ENCODE measurements at places on chromosomes 2 and 18.

- DNase-seq, result no peak
Measured at GRCh38 chr2:120291401-120292311, 39.0 kb downstream of the RALB start.

DNA sequence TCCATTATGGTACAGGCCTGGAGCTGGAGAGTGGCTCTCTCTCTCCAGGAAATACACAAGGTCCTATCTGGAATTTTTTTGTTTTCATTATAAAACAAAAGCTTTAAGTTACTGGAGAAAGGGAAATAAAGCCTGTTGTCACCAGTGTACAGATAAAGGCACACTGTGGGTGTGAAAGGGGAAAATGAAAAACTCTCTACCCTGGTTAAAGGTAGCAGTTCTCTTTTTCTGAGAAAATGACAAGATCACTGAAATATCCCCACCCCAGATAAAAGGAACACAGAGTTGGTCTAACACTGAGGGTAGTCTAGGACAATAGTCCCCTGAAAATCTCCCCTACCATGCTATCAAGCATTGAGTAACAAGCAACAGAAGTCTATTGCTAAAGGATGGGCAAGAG, 438.7 kb downstream of the MBD2 start:
- DNase-seq, result no peak

DNA sequence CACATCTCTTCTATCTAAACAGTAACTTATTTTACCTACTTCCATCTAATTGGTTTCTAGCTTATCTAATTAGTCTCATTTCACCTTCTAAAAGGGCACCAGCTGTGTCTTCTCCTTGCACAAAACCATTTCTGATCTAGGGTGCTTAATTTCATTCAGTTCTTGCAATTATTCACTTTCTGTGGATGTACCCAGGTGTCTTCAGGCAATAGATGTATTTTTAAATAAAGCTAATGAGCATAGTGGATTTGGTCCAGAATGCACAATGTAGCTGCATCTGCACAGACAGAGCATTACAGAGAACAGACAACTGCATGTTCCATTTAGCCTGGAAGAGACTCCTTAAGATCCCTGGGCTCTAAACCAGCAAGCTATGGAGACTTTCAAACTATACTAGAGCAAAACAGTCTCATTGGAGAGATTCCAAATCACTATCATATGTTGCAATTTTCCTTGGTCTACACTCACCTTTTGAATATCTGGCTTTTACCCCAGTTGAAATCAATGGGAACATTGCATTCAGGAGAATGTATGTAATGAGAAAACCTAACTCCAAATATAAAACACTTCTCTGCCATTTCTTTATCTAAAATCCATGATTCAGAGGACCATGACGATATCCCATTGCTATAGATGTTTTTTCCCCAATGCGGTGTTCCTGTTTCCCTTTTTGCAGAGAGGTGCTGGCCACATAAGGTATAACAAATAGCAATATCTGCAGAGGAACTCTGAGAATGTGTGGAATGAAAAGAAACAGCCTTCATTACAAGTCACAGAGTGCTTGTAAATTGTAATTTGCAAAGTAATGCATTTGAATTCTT, 3.5 kb upstream of the RFX8 start:
- no peak for DNase-seq

- no peak for DNase-seq
Measured at GRCh38 chr2:237228281-237228625, 142.6 kb downstream of the COPS8 start.

DNA sequence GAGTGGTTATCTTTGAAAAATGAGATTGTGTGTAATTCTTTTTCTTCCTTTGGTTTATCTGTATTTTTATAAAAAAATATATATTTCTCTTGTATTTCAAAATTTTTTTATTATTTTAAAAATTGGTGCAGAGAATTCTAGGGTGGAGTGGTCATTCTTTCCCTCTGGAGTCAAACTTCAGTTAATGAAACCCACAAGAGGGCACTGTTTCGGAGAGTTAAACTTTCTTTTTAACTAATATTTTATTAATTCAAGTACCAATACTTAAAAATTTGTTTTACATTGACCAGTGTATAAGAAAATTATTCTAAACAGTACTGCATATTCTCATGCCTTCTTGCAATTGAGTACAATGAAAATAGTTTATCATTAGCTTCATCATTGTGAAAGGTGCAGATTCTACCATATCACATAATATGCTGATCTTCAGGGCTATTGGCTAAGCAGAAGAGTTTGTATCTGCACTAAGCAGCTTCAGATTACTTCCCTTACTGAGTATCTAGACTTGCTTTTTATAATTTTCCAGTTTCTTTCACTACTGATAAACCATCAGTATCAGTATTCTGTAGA, 50.1 kb downstream of the HS1BP3 start:
- DNase-seq, result no peak

DNA sequence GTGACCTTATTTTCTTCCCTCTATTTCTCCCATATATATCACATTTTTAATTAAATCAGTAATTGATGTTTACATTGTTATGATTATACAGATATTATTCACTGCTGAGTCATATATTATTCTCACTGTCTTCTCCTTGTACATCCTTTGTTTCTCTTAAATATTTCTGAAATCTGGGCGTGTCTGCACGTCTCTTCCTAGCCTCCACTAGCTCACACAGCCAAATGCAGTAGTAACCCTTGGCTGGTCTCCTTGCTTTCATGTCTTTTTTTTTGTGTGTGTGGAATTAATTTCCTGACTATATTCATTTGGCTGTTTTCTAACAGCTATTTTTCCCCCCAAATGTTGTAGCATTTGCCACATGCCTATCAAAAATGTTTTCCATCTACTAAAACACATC, 15.8 kb downstream of the CCNYL1 start:
- DNase-seq, result no peak

DNA sequence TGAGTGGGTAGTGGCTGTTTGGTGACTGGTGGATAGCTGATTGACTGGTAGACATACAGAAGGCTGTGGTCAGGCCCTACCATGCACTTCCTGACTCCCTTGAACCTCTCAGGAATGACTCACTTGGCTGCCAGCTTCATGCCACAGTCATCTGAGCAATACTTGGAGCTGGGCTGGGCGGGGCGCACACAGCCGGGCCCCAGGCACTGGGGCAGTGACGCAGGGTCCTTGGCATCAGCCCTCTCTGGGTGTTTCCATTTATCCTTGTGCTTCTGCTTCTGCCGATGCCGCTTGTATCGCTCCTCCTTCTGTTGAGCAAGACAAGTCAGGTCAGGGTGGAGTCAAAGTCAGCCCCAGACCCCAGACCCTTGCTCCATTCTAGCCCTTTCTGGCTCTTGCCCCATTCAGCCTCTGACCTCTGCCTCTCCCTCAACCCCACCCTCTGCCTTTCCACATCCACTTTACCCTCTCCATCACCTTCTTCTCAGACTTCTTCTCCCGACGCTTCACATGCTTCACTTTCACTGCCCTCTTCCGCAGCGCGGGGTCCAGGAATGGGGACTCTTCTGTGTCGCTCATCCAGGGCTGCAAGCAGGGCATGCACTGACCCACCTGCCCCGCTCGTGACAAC, 3.0 kb upstream of the MBD1 start:
- DNase-seq, result no peak

GRCh38 chr2:17813010-17813741, 3.1 kb upstream of the MSGN1 start:
- DNase-seq, result no peak

DNA sequence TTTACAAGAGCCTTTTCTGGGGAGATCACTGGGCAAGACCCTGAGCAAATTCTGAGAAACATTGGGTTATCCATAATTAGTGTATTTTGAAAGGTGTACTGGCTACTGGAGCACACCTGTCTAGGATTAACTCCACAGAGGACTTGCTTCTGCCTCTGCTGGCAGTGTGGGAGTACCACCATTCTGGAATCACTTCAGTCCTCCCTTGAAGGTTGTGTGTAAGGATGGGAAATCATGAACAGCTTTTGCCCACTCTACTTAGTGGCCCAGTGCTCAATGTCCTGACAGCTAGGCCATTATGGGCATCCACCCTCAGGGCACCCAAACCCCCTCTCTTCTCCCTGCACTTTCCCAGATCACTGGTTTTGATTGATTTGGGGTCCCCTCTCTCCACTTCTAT, 8.1 kb upstream of the SANBR start:
- DNase-seq, result no peak

- no peak for DNase-seq
Measured at GRCh38 chr18:65827444-65827843, 76.6 kb downstream of the CDH7 start.

- DNase-seq, result no peak
Measured at GRCh38 chr2:160091381-160091780, 29.0 kb upstream of the PLA2R1 start.

DNA sequence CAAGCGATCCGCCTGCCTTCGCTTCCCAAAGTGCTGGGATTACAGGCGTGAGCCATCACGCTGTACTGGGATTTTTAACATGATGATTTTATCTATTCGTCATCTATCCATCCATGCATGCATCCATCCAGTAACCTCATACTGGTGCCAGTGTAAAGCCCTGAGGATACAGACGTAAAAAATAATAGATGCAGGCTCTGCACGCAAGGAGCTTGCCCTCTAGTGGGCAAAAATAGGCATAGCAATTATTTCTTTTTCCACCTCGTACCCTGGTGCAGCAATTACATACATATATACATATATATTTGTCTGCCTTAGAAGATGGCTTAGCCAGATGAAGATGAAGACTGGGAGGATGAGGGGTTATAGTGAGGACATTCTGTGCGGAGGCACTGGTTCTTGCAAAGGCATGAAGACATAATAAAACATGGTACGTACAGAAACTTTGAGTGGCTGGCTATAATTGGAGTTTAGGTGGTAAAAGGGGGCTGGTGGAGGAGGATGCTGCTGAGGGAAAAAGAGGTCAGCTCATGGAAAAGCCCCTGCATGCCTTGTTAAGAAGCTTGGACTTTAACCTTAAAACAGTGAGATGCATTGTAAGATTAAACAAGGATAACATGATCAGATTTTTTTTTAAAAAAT, 19.6 kb upstream of the RPIA start:
- no peak for DNase-seq

DNA sequence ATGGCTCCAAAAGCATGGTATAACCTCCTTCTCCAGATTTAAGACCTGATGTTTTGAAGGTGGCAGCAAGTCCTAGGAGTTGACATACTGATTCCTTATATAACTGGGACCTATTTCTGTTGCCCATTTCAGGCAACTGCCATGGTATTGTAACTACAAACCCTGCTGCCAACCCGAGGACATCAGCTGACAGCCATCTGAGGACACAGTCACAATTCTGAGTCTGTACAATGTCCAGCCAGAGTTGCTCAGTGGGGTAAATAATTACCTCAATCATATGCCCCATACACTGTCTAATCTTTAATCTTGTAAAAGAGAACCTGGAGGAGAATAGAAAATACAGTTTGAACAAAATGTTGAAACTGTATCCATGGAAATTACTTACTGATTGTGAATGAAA, 8.7 kb upstream of the GAREM2 start:
- DNase-seq, result no peak

GRCh38 chr18:7459851-7460770, 107.0 kb upstream of the PTPRM start:
- no peak for DNase-seq

DNA sequence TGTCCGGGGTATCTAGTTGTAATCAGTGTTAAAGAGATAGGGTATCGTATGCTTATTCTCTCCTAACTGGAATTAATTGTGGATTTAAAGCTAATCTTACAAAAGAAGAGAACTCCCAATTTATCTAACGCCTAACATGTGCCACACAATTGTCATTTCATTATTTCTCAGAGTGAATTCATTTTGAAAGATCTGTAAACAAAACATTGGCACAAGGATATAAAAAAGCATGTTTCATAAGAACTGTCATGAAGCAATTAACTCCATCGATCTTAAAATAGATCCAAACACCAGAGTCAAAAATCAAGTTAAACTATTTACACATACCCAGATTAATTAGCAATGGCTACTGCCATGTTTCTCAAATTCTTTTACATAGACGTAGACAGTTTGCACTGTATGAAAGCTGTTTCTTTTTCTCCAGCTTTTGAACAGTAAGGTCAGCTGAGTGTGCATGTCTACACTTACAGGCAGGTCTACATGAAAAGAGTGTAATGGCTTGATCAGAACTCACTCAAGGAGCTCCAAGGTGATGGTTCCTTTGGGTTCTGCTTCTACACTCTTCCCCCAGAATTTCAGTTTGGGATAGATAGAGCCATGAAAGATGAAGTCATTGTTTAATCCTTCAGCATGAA, 38.8 kb downstream of the CABYR start:
- no peak for DNase-seq

- DNase-seq, result no peak
Measured at GRCh38 chr2:25473131-25473530, 131.4 kb upstream of the DNMT3A start.

DNA sequence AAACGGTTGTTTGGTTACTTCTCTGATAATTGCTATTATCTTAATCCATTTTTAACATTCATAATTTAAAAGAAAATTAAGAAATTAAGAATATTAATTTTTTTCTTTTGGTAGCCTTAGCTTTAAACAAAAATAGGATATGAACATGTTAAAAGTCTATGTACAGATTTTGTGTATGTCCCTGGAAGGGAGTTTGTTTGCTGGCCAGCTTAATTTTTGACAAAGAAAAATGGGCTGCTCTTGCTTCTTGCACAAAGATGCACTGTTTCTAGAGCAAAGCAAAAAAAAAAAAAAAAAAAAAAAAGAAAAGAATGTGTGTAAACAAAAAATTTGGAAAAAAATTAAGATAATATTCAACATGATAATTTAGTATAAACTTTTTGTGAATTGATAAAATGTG, 1.3 kb downstream of the RFTN2 start:
- no peak for DNase-seq

DNA sequence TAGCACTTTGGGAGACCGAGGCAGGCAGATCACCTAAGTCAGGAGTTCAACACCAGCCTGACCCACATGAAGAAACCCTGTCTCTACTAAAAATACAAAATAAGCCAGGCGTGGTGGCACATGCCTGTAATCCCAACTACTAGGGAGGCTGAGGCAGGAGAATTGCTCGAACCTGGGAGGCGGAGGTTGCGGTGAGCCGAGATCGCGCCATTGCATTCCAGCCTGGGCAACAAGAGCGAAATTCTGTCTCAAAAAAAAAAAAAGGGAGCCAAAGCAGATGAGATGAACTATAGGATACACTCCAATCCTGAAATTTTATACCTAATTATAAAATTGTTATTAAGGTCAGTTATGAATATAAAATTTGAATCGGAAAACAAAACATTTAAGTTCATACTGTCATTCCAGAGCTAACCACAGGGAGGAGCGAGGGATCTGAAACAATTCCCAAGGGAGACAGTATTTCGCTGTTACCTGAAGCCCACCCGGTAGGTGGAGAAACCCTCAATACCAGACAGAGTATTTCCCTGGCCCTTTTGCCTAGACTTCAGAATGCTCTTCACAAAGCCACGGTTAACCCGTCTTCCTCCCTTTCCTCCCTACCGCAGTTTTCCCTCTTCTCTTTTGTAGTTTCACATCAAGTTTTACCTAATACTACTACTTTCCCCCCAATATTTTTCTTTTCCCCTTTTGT, 1.4 kb downstream of the PPM1G start:
- DNase-seq, result no peak

- DNase-seq, result no peak
Measured at GRCh38 chr18:37654034-37654433, 88.4 kb upstream of the CELF4 start.

DNA sequence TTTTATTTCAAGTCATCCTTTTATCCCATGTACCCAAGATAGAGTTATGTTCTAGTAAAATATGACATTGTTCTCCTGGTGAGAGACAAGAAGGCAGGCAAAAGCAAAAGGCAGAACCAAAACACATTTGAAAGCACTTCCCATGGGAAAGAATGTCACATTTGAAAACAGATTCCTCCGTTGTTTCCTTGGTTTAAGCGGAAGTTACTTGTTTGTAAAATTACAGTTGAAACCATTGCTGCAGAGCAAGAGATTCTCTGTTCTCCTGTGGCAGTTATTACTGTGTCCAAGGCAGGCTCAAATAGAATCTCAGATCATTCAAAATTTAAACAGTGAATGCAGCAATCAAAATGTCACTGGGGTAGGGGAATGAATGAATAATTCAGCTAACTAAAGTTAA, 149.6 kb downstream of the MTCL1 start:
- no peak for DNase-seq
